Activated CD4-positive, CD25-positive, alpha-beta regulatory T cell treated with anti-CD3 and anti-CD28 coated beads, Interleukin-2, amount 50 U/mL, for 24 hours (primary cell): ENCODE measurements at places on chromosomes 13 and 19.
A peak's percentile ranks its signal among the peaks of the same experiment; 100 is the strongest.

DNA sequence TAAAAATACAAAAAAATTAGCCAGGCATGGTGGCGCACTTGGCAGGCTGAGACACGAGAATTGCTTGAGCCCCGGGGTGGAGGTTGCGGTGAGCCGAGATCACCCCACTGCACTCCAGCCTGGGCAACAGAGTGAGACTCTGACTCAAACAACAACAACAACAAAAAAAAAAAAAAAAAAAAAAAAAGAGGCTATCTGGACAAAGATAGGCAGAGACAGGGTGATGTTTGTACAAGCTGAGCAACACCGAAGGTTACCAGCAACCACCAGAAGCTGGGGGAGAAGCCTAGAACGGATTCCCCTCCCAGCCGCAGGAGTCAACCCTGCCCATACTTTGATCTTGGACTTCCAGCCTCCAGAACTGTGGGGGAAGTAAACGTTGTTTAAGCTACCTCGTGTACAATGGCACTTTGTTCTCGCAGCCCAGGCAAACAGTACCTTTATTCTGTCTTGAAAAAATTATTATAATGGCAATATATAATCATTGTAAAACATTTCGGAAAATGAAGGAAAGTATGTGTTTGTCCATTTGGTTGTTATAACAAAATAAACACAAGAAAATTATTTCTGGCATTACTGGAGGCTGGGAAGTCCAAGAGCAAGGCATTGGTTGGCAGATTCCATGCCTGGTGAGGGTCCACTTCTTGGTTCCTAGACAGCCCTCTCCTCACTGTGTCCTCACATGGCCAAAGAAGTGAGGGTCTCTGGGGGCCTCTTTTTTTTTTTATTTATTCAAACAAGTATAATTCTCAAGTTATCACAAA is 39.8 kb upstream of the LATS2 start:
- no peak for ATAC-seq

GRCh38 chr13:100497389-100497788 is 91.2 kb downstream of the GGACT start:
- no peak for ATAC-seq

- no peak for ATAC-seq
These were observed 30.5 kb upstream of the KCTD4 start for GRCh38 chr13:45231305-45231704.

GRCh38 chr19:55146705-55147273 is 2.2 kb downstream of the TNNT1 start:
- ATAC-seq = no peak

DNA sequence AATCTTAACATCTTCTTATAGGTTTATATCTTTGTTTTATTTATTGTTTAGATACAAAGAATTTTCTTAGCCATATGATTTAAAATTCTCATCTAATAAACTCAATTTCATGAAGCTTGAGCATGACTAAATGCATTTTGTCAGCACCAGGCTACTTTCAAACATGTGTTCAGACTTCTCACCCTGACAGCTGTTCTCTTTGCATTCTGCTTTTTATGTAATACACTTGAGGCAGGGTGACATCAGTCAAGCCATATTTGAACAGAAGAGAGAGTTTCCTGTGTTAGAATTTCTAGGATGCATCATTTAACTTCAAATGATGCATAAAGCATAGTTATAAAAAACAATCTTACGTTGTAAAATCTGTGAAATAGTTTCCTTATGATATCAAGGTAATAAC is 1295.1 kb upstream of the PCDH20 start:
- no peak for ATAC-seq

GRCh38 chr19:10514211-10515145 is 2.8 kb downstream of the S1PR5 start:
- peak; percentile 60 for ATAC-seq

DNA sequence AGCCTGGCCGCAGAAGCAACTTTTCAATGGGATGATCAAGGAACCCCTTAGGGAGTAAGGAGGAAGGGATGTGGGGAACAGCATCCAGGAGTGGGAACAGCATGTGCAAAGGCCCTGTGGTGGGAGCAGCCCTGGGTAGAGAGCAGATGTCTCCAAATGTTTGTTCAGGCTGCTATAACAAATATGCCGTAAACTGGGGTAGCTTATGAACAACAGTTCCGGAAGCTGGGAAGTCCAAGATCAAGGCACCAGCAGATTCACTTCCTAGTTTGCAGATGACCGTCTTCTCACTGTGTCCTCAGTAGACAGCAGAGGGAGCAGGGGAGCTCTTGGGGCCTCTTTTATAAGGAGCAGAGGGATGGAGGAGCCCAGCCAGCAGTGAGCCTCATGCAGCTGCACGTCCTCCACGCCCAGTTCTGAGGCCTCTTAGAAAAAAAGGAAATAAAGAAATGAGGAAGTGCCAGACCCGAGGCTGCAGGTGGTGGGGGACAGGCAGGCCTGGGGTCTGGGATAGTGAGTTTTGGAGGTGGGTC is 4.2 kb upstream of the LRRC25 start:
- no peak for ATAC-seq

DNA sequence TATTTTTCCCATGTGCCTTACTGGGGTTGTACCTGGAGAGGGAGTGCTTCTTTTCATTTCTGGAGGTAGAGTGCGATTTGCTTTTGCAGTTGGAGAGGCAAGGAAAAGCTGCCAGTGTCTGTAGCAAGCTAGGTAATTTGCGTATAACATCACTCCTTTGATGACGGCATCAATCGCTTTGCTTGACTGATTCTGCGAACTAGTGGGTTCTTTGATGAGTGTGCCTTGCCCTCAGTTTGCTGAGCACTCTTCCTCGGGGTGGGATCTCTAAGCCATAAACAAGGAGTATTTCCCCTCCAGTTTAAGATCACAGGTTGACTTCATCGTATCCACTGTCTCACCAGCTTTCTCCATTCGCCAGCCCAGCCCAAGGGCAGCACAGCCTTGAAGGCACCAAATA is 344.5 kb downstream of the KCNRG start:
- no peak for ATAC-seq

- ATAC-seq = no peak
These were observed 30.4 kb downstream of the NAXD start for GRCh38 chr13:110645750-110646149.

DNA sequence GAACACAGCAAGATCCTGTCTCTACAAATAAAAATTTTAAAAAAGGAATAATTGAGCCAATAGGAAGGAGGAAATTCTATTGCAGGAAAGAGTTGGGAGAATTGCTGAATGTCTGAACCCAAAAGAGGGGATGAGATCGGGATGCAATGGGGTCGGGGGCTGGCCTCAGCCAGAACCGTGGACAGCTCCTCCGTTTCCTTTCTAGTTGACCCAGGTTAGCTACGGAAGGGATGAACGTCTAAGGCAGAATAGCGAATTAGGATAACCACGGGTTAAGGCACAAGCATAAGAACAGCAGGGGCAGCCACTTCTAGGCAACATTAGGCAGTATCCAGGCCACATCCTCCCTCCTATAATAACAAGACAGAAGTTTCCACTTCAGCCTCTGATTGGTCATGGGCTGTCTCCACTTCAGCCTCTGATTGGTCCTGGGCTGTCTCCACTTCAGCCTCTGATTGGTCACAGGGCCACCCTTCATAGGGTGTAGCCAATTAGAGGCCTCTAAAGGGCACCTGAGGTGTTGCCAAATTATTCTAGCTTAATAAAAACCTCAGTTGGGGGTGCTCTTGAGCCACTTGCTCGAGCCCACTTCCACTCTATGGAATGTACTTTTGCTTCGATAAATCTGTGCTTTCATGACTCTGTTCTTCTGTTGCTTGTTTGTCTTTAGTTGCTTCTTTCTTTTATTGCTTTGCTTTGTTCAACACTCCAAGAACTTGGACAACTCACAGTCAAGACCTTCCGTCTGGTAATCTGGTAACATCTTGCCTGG is 24.9 kb upstream of the TPM4 start:
- ATAC-seq = peak; percentile 99

DNA sequence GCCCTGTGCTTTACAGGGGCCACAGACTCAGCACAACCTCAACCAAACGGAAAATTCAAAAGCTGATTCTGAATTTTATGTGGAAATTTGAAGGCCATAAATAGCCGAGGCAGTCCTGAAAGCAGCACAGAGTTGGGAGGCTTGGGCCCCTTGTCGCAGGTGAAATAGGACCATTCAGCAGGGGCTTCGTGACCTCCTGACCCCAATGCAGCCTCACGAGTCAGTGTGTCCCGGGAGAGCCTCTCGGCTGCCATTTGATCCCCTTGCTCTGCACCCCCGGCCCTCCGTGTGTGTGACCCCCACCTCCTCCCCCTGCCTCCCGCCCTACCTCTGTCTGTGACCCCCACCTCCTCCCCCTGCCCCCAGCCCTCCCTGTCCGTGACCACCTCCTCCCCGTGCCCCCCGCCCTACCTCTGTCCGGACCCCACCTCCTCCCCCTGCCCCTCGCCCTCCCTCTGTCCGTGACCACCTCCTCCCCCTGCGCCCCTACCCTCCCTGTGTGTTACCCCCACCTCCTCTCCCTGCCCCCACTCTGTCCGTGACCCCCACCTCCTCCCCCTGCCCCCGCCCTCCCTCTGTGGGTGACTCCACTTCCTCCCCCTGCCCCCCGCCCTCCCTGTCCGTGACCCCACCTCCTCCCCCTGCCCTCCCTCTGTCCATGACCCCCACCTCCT is 41.7 kb upstream of the TFDP1 start:
- ATAC-seq = no peak

DNA sequence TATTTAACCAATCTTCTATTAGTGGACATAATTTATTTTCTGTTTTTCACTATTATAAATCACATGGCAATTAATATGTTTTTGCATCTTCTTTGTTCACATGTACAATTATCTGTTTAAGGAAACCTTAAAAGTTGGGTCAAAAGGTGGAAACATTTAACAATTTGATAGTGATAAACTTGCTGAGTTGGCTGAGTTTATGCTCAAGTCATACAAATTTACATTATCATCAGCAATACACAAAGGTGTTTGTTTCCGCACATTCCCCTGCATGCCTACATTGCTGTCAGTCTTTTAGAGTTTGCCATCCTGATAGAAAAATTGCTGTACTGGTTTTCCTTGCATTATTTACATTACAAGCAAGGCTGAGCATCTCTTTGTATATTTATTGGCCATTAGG is 139.5 kb downstream of the KCNRG start:
- ATAC-seq = no peak

DNA sequence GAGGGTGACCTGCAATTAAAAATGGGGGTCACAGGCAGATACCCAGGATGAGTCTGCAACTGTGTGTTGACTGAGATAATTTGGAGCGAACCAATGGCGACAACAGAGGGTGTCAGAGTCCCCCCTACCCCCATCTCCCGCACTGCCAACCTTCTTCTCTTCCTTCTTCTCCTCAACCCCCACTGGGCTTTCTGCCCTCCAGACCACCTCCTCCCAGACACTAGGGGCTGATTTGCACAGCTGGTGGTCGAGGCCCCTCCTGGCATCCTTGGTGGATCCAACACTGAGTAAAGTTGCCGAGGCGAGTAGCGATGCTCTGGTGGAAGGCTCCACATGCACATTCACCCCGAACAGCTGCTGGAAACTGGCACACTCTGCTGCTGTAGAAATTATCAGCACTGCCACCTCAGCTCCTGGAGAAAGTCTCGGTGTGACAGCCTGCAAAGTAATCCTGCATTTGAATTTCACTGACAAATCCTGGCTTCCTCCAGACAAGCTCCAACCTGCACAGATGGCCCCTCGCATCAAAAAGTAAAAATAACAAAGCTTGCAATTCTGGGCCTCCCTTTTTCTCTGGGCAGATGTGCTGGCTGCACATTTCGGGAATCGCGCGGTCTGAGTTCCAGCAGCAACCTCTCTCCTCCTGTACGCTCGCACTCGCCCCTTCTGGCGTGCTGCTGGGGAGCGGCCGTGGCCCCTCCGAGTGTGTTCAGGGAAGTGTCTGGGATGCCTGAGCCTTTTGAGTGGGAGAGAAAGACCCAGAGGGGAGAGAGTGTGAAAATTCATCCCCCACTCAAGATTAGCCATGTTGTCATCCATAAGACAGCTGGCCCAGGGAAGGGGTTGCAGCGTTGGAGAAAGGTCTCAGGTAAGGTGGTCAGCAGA is 28.5 kb downstream of the CCNE1 start:
- ATAC-seq = no peak

- no peak for ATAC-seq
These were observed 523.2 kb downstream of the KLF12 start for GRCh38 chr13:73610799-73611592.

DNA sequence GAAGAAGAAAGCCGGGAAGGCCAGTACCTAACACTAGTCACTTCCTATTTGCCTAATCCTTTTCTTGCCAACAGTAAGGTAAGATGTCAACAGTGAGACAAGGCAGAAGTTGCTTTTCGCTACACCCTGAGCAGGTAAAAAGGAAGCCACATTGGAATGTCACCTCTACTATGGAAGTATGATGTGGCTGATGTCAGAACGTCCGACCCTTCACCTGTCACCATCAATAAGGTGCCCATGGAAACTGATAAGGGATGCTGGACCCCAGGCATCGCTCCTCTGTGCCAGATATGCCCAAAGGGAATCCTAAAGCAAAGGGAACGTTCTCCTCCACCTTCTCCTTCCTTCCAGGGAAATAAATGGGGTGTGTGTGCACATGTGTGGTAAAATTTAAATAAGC is 34.3 kb downstream of the COL4A1 start:
- ATAC-seq = no peak

- ATAC-seq = no peak
These were observed at the start of gene TRIP10 for GRCh38 chr19:6739390-6739882. TRIP10 (plus strand) TSS chr19:6739680; CDS start chr19:6739762, 82 bp downstream.

DNA sequence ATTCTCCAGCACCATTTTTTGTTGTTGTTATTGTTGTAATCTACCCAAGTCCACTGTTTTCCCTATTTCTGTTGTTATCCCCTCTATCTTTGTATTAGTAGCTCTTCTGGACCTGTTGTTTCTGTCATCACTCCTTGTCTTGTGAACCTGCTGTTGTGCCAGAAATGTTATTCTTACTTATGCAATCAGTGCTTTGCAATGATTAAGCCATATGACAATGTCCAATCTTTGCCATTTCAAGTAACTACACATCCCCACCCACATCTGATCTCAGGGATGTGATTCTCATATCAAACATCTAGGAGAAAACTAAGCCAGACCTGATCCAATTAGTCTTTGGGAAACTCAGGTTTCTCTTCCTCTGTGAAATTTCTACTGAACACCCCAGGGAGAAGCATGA is 472.6 kb upstream of the KLHL1 start:
- no peak for ATAC-seq

DNA sequence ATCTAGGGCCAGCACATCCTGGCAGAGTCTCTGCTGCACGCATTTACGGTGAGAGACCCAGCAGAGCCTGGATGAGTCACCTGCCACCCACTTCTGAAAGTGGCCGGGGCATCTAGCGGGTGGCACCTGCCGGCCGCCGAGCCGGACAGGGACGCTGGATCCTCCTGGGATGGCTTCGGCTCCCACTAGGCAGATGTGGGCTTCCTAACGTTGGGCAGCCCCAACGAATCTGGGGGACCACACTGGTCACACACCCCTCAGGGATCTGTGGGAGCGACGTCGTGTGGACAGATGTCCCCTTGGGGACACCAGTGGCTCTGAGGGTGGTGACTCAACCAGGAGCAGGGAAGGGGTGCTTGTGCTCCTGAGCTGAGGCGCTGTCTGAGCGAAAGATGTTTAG is 32.2 kb downstream of the TMEM255B start:
- ATAC-seq = no peak

GRCh38 chr13:90233933-90234672 is 1113.4 kb upstream of the MIR17HG start:
- no peak for ATAC-seq
